ENCODE measurements at places on chromosomes 2 and 18.

DNA sequence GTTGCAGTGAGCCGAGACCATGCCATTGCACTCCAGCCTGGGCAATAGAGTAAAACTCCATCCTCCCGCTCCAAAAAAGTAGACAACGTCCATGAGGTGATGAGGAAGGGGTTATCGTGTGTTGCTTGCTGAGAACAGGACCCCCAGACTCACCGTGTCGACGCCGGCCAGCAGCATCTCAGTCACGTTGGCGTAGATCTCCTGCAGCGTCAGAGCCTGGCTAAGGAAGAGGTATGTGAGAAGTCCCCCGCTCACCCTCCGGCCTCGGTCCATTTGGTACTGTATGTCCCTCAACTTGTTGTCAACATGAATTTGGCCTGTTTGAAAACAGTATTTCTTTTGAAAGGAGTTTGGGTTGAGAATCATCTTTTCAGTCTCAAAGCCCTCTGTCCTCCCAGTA is 20.9 kb downstream of the CYP27C1 start:
- no peak for DNase-seq

- DNase-seq = no peak
Observed at GRCh38 chr2:143261986-143262385, 132.8 kb downstream of the ARHGAP15 start.

DNA sequence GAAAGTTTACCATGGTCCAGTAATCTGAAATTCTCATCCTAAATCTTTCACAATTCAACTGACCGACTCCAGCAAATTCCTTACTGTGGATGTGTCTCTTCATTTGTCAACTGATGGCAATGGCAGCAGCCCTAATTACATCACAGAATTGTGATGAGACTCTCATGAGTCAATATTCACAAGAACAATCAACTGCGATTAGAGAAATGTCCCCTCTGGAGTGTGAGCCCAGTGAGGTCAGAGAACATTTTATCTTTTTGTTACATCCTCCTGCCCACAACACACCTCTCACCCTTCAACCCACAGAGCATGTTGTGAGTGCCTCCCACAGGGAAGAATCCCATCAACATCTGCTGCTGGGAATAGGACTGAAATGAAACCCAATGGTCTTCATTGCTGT is 73.6 kb downstream of the CD226 start:
- DNase-seq = no peak

DNA sequence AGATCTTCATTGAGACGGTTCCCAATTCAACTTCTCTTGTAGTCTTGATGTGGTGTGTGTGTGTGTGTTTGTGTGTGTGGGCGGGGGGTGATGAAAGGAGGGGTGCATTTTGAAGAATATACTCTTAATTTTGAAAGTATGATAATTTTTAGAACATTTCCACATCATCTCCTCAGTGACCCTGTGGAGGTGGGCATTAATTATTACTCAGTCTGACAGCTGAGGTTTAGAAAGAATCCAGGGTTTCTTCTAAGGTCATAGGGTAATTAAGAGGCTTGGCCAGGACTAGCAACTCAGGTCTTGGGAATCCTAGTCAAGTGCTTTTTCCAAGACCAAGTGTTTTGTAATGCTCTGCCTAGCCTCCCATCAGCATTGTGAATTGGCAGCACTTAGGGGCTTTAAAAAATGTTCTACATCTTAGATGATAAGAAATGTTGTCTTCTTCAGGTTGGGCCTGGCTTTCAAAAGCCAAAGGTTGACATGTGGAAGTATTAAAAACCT is 100.5 kb downstream of the SPTBN1 start:
- peak; percentile 88 for DNase-seq

- no peak for DNase-seq
Observed at GRCh38 chr2:73244580-73244979, 10.5 kb downstream of the CCT7 start.

- DNase-seq = no peak
Observed at GRCh38 chr18:8561123-8561910, 47.9 kb upstream of the RAB12 start.

DNA sequence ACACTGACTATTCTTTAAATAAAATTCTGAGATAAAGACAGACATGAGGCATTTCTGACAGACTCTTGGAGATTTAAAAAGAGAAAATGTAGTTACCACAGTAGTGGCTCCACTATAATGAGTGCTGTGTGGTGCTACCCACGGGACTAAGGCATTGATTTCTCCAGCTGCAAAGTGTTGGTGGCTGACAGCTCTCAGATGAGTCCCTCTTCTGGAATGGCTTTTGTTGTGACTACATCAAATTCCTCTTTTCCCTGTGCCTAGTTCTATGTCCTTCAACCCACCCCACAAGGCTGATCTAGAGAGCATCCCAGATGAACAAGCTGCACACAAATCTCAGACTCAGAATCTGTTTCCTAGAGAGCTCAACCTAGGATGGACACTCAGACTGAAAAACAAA is 884.8 kb upstream of the ZEB2 start:
- no peak for DNase-seq

GRCh38 chr2:65393743-65394422 is 38.5 kb downstream of the SPRED2 start:
- no peak for DNase-seq

DNA sequence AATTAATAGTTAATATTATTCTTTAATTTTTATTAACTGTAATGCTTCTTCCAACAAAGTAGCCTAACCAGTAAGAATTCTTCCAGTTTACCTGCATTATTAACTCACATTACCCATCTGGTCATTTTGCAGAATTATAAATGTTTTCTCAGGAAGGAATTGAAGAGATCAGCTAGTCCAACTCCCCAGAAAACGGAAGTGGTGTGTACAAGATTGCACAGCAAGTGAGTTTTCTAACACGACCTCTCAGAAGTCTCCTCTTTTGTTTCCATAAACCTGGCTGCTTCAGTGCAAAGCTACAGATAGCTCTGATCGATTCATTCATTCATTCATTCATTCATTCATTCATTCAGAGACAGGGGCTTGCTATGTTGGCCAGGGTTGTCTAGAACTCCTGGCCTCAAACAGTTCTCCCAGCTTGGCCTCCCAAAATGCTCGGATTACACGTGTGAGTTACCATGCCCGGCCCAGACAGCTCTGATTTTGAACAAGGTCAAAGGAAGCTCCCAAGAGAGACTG is 128.8 kb upstream of the REV1 start:
- DNase-seq = no peak

DNA sequence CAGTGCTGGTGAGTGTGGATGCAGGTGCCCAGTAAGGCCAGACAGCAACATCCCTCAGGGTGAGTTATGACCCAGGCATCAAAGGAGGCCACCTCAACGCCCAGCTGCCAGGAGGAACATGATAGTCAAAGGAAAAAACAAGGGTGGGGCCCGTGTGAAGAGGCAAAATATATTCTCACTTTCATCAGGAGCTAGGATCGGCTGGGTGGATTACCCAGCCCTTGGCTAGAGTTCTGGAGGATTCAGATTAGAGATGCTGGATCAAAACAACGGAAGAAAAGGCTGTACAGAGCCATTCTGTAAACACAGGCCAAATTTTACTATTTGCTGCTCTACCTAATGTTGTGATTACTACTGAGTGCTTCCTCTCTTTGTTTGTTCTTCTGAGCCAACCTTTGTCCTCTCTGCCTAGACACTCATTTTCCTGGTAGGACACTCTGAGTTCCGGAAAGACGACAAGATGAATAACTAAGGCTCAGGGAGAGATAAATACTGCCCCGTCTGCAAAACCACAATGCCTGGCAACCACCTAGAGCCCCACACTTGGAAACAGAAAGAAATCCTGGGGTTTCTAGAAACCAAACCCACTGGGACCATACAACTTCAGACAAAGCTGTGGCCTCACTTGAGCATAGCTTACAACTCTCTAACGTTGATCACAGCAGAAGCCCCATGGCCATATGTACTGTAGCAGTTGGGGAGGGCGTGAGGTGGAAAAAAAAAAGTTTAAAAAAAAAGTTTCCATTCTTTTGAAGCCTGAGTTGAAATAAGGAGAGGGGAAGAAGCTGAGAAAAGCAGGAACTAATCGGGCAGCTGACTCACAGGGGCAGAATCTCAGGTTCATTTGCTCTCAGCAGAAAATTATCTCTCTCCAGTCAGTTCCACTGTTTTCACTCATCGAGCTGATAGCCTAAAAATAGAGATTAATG is 17.8 kb upstream of the PMAIP1 start:
- peak; percentile 80 for DNase-seq

- DNase-seq = no peak
Observed at GRCh38 chr2:8506746-8507145, 175.1 kb upstream of the ID2 start.

DNA sequence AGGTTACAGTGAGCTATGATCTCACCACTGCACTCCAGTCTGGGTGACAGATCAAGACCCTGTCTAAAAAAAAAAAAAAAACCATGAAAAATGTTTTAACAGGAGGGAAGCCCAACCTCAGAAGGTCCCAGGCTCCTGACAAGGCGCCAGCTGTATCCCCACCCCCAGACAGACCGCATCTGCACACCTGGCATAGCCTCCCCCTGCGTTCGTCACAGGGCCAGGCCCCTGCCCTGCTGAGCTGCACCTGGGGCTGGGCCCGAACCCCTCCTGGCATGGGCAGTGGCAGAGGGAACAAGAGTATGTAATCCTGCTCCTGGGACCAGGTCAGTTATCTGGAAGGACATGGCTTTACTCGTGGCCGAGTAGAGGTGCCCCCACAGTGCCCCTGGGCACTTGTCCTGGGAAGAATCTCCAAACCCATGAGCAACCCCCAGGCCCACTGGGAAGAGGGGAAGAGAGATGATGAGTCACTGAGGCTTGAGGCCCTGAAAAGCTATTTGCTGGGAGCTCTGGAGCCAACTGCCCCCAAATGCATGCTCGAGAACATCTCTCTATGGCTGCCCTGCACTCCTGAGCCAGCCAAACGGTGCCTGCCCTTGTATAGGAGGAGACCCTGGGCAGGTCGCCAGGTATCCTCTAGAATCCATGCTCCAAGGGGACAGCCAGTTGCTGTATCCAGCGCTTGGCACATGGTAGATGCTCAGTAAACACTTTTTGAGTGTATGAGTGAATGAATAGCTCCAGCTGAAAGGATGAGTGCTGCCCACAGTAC is 265.5 kb downstream of the ATAD2B start:
- DNase-seq = no peak

DNA sequence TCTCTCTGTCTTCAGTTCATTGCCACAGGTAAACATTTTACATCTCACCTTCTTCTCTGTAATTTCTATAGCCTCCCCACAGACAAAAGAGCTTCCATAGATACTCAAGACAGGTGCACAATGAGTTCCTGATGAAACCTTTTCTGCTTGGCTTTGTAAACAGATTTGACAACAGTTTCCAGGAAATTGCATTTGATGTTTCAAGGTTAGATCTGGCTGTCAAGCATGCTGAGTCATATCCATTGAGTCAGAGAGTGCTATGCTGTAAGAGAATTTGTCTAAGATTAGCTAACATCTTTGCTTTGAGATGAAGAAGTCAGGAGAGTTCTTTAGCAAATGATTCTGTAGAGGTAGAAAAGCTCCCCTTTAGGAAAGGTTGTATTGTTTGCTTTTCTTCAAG is 40.6 kb upstream of the MAP2 start:
- peak; percentile 45 for DNase-seq

DNA sequence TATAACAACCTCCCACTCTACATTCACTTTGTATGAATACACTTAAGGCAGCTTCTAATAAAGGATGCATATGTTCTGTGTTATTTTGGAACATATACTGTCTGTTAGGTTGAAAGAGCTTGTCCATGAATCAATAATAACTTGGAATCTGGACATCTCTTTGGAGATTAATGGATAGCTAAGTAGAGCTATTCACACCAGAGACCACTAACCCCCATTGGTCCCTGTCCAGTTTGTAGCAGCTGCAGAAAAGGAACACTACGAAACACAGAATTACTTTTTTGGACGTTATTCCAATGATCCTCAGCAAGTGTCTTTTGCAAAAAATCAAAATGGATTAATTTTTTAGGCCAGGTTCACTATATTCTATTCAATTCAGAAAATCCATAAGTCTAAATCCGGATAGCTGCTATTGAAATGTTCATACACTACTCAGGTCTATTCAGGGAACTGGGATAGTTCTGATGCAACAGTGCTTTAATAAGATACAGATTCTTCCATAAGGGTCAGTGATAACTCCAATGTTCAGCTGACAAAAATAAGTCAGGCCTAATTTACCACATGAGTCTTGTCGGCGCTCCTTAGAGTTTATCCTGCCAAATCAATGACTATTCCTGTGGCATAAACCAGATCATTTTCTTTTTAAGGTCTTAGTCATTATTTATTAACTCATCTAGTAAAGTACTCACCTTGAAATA is 44.2 kb downstream of the NRXN1 start:
- DNase-seq = no peak

- no peak for DNase-seq
Observed at GRCh38 chr2:145807554-145807953, 1287.6 kb upstream of the ZEB2 start.

DNA sequence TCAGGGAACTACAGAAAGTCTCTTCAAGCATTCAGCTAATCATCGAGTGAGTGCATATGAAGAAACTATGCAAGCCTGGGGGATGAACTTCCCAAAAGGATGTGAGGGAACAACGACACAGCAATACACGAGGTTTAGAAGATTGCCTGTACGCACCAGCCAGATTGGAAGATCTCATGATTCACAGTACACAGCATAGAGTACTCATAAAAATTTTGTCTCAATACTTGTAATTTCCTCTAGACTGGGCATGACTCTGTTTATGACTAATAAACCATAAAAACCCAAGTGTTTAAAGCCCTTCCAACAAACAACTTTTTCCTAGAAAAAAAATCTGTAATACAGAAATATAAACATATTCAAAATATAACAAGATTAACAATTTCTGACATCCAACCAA is 279.7 kb downstream of the KCNJ3 start:
- DNase-seq = no peak

DNA sequence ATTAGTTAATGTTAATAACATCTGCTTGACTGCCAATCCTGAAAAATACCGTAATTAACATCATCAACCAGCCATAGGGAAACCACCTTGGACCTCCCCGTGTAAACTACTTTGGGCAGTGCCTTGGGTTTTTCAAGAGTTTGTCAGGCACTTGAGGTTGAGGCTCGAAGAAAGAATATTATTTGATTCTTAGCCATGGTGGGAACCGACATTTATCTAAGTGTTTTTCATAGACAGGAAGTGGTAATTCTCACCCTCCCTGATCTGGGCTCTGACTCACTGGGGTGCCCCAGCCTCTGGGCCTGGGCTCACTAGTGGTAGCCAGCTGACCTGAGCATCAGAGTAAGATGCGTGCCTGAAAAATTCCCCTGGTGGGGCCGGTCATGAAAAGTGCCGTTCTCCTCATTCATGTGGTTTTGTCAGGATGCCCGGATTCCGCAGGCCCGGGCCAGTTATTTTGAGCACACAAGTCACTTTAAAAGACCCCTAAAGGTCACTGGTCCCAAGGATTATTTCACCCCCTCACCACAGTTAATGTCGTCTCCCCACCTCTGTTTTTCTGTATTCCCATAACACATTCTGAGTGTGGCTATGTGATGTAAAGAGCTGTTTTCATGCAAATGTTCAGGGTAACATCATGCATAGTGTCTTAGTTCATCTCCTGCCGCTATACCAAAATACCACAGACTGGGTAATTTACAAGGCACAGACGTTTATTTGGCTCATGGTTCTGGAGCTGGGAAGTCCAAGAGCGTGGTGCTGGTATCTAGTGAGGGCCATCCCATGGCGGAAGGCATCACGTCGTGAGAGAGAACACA is 21.6 kb upstream of the SPATA3 start:
- peak; percentile 92 for DNase-seq

Data from astrocyte of the cerebellum (primary cell).